T-helper 17 cell (primary cell): ENCODE measurements at places on chromosomes 6 and 20.

GRCh38 chr6:43149265-43149664, 21.8 kb upstream of the SRF start:
- no peak for DNase-seq

DNA sequence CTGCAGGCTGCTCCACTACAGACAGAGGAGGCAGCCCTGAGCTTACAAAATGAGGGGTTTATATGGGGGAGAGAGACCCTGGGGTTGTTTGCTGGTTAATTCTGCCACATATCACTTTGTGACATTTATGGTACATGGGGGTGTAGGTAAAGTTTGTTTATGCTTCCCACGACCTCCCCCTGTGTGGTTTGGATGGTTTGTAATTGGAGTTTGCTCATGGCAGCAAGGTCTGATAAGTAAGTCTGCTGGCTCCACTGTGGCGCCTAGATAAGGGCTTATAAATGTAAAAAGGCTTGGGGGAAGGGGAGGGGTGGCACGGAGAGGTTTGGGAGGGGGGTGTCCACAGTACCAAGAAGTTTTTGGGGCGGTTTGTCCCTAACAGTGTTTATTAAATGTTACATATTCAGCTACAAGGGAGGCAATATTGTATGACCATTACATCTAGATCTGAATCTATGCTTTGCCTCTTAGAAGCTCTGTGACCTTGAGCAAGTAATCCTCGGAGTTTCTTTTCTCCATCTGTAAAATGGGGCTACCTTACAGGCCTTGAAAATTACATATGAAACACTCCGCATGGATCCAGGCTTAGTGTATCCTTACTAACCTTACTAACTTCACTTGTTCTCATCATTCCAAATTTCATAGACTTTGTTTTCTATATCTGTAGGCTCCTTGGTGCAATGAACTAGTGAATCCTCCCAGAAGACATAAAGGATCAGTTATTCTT, 204.8 kb upstream of the NOX3 start:
- DNase-seq = no peak

- no peak for DNase-seq
Observed at GRCh38 chr6:73704260-73704659, 8.3 kb downstream of the CD109 start.

DNA sequence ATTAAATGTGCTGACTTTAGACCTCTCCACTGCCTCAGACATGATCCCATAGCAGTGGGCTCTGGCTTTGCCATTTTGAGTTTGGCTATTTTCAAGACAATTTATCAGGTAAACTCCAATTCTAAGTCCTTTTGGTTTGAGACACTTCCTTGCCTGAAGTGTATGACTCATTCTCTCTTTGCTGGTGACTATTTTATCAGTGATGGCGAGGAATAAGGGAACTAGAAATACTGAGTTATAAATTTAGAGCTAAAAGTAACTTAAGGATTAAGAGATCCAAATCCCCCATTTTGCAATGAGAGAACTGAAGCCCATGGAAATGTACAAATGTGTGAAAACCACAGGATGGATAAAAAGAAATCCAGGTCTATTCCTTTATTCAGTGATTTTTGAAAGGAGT, 30.9 kb upstream of the CD83 start:
- DNase-seq = no peak

- no peak for DNase-seq
Observed at GRCh38 chr6:138465007-138465645, 34.2 kb downstream of the NHSL1 start.

DNA sequence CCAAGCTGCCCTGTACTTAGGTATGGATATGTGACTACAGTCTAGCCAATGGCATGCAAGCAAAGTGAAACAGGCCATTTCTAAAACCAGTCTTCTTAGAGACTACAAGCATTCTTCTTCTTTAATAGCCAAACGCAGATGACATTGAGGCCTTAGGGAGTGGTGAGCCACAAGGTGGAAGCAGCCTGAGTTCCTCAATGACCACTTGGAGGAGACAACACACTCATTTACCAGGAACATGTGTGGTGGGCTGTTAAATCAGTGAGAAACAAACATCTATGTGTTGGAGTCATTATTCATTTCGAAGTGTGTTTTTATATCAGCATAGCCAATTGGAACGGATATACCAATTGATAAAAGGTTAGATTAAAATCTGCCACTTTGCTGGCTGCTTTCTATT, 122.0 kb downstream of the GFRAL start:
- DNase-seq = no peak

- DNase-seq = no peak
Observed at GRCh38 chr6:155315516-155315871, 1.2 kb upstream of the TFB1M start.

DNA sequence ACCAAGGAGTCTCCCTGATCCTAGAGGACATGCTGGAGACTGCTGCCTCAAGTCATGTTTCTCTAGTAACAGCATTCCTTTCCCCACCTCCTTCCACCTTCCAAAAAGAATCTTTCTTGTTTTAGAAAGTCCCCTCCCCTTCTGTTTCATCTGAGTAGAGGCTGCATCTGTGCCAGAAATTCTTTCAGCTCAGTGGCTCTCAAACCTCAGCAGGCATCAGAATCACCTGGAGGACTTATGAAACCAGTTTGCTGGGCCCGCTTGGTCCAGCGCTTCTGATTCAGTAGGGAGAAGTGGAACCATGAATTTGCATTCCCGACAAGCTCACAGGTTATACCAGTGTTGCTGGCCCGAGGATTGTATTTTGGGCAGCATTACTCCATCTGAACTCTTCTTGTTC, 55.1 kb downstream of the TMEM200A start:
- no peak for DNase-seq

- DNase-seq = no peak
Observed at GRCh38 chr6:30121446-30122366, 8.8 kb upstream of the TRIM31 start.

- no peak for DNase-seq
Observed at GRCh38 chr20:14712302-14712739, 374.9 kb upstream of the FLRT3 start.

- no peak for DNase-seq
Observed at GRCh38 chr6:133313068-133313467, 71.9 kb downstream of the EYA4 start.

- no peak for DNase-seq
Observed at GRCh38 chr20:34493646-34494045, 22.6 kb upstream of the DYNLRB1 start.

GRCh38 chr6:52641826-52642225, 29.1 kb upstream of the TMEM14A start:
- DNase-seq = no peak

GRCh38 chr20:59736366-59736765, 132.0 kb downstream of the PHACTR3 start:
- DNase-seq = no peak

DNA sequence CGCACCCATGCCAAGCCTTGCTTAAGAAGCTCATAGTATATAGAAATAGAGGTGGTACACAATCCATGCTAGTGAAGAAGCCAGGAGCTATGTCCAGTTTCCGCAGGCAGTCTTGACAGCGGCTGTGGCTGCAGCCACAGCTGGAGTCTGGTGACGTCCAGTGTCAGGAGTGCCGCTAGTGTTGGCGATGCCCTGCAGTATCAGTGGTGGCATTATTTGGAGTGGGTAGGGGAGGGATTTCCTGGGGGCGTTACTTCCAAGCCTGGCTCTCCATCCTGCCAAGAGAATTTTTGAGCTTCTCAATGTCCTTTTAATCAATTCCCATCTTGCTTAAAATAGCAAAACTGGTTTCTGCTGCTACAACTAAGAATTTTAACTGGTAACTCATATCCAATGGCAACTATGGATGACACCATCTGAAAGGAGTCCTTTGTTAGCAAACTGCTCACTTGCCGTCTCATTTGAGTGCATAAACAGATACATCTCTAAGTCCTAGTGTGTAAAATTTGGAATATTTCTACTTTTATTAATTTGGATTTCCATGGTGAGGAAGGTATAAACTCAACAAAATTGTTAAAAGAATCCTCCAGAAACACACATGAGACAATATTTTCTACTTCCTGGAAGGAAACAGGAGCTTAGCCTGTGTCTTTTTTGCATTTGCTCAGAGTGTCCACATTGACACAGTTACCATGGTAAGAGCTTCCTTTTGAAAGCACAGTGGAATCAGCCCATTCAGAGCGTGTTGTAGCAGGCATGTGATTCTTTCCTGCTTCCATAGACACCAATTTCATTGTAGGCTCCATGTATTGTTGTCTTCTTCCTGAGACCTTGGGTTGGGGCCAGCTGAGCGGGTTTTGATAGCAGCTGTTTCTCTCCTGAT, 44.6 kb upstream of the PXDC1 start:
- DNase-seq = no peak
